T1000 (cell line): ENCODE measurements at places on chromosomes 1 and 21.

GRCh38 chr1:17004466-17005364 lies 7.0 kb downstream of the ATP13A2 start:
- no peak for DNase-seq

DNA sequence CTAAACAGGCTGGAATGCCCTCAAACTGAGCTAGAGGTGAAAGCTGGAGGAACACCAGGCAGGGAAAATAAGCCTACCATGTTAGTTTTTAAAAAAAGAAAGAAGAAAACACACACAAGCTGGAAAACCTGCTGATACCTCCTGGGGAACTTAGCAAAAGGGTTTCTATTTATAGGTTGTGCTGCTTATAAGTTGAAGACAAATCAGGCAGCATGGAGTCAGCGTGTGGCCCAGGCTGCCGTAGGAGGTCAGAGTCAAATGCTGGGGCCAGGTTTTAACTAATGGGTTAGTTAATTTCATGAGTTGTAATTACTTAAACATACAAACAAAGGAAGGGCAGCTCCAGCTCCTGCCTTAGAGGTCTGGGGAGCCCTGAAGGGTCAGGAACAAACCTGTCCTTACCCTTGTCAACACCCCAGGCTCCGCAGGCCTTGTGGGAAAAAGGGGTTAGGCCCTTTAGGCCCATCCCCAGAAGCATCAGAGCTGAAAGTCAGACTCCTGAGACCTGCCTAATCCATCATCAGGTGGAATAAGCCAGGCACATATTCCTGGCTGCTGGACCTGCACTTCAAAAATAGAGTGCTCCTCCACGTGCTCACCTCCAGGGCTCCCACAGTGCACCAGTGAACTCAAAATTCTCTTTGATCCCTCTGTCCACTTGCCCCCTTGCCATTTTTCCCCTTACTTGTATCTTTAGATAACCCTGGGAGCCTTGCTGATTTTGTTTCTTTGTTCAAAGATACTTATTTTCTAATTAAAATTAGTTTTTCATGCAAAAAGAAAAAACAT lies 59.7 kb downstream of the BRINP2 start:
- no peak for DNase-seq

DNA sequence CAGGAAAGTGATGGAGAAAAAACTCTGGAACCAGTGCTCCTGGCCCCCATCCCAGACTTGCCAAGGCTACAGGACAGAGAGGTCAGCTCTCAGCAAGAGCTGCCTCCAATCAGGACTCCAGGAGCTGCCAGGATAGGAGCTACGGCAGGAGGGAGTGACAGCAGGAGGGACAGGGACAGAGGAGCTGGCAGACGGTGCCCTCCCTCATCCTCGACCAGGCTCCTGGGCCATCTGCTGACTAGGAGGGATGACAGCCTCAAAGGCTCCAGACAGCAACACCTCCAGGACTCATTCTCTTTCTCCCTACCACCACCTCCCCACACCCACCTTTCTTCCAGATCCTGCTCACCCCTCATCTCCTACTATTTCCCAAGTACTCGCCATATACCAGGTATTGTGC lies 22.7 kb downstream of the DLGAP3 start:
- no peak for DNase-seq

- no peak for DNase-seq
Observed at GRCh38 chr1:9807541-9807940, 16.2 kb downstream of the CLSTN1 start.

- DNase-seq = no peak
Observed at GRCh38 chr1:40092706-40093639, 4.1 kb downstream of the PPT1 start.

DNA sequence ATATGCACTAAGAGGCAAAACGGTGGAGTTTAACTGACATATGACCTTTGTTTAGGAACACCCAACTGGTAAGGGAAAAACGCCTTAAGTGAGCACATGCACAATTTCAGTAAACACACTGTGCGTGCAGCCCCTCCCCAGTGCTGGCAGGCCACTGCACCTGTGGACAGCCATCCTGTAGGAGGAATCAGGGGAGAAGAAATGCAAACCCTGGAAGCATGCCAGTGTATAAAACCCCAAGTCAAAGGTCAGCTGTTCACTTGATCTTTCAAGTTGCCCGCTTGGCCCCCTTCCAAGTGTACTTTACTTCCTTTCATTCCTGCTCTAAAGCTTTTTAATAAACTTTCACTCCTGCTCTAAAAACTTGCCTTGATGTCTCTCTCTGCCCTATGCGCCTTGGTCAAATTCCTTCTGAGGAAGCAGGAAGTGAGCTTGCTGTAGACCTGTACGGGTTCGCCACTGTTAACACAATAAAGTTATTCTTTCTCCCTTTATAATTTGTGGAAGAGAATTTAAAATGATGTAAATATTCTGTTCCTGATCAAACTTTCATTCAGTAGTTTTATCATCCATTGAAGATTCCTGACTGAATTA lies 31.8 kb downstream of the USP25 start:
- DNase-seq = no peak

DNA sequence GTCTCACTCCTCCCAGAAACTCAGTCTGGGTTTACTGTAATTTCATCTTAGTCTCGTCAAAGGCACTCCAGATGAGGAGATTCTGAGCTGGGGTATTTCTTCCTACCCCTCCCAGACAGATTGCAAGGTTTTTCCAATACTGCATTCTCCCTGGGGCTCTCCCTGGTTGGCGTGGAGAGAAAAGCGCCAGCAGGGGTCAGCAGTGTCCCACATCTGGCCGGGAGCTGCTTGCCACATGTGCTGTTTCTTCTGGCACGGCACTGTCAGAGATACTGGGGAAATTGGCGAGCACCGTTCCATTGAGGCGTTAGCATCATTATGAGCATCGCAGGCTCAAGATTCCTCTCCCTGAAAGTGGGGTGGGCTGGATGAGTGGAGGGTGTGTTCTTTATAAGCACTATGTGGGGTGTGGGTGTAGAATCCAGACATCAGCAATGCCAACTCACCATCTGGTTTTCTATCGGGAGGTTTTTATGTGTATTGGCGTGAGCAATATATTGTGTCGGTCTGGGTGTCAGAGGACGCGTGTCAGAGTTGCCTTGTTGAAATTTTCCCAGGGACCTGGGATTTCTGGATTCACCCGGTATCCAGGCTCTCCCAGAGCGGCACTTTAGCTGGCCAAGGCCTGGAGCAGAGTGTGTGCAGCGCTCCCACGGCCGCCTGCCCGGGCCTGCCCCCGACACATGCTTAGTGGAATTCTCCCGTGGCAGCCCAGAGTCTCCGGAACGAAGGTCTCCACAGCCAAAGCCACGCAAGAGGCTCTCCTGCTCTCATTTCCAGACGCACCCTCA lies 8.0 kb upstream of the NAV1 start:
- DNase-seq = peak; percentile 74

GRCh38 chr1:104905322-104905721 lies 1155.6 kb downstream of the AMY1C start:
- DNase-seq = no peak

- DNase-seq = no peak
Observed at GRCh38 chr1:113999233-113999632, 20.0 kb downstream of the OLFML3 start.
